Activated T-helper 1 cell treated with anti-CD3 and anti-CD28 coated beads, Interleukin-2, amount 50 U/mL, for 16 hours (primary cell): ENCODE measurements at places on chromosomes 7 and 10.

DNA sequence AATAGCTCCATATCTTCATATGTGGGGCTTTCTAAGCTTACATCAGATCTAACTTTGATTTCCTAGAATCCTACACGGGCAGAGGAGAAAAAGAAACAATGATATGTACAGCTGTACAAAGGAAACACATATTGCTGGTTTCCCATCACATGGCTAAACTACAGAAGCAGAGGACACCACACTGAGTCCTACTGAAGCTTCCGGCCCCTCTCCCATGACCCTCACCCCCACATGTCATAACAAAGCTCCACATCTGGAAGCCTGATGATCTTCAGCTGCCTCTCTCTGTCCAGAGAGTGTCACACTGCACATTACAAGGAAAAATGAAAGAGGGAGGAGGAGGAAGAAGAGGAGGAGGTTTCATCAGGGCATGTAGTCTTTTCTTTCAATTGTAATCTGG, 14.0 kb downstream of the SLC16A12 start:
- no peak for DNase-seq

- DNase-seq: no peak
These were observed 557.5 kb downstream of the DNAJB9 start for GRCh38 chr7:109127145-109127544.

- DNase-seq: no peak
These were observed 19.2 kb downstream of the ARMC10 start for GRCh38 chr7:103094102-103094501.

- DNase-seq: no peak
These were observed 149.3 kb downstream of the POU6F2 start for GRCh38 chr7:39127058-39127457.

GRCh38 chr10:71476228-71477011, 79.7 kb downstream of the CDH23 start:
- no peak for DNase-seq

GRCh38 chr7:117274951-117275350, 47.9 kb downstream of the WNT2 start:
- DNase-seq: no peak

DNA sequence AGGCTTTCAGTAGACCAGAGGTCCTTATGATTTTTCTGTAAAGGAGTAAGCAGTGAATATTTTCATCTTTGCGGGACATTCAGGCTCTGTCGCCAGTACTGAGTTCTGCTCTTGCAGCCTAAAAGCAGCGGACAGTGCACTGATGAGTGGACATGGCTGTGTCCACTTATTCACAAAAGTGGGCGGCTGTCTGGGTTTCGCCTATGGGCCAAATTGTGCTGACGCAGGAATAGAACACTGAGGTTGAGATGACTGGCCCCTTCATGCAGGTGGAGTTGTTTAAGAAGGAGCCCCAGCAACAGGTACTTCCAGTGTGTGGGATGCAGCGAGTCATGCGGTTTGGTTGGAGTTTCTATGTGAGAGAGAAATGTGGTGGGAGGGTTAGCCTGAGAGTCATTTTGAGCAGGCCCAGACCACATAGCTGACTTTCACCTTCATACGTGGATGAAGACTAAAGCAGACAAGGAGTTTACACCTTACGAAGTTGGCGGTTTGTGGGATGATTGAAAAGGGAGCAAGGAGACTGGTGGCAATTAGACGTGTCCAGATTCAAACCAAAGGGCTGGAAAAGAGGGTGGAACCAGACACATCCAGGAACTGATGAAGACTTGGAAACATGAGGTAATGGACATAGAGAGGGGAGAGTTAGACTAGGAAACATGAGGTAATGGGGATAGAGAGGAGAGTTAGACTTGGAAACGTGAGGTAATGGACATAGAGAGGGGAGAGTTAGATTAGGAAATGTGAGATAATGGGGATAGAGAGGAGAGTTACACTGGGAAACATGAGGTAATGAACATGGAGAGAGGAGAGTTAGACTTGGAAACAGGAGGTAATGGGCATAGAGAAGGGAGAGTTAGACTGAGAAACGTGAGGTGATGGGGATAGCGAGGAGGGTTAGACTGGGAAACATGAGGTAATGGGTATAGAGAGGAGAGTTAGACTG, 38.2 kb downstream of the WDR37 start:
- peak; percentile 24 for DNase-seq

- no peak for DNase-seq
These were observed 822.3 kb downstream of the PHTF2 start for GRCh38 chr7:78620920-78621319.

DNA sequence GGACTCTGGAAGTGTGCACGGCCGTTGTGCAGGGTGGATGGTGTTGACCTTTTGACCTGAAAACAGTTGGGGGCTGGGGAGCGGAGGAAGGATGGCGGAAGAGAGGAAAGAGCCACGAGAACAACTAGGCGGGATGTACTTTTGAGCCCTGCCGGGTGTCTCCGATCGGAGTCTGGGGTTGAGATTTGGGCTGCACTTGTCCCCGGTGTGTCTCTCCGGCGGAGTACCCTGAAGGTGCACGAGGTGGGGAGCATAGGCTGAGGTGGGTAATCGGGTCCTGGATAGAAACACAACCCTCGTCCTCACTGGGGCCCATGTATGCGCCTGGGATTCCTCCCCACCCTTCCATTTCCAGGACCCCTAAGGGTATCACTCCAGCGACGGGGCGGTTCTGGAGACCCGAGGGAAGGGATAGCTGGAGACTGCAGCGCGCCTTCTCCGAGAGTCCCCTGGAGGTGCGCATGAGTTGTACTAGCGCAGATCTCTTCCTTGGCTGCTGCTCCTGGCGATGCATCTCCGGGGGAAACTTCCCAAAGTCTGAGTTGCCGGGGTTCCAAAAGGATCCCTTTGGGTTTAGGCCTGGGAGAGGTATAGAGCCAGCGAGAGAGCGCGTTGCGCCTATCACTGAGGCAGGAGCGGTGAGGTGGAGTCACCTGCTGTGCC, 4.6 kb upstream of the HMX2 start:
- DNase-seq: no peak

DNA sequence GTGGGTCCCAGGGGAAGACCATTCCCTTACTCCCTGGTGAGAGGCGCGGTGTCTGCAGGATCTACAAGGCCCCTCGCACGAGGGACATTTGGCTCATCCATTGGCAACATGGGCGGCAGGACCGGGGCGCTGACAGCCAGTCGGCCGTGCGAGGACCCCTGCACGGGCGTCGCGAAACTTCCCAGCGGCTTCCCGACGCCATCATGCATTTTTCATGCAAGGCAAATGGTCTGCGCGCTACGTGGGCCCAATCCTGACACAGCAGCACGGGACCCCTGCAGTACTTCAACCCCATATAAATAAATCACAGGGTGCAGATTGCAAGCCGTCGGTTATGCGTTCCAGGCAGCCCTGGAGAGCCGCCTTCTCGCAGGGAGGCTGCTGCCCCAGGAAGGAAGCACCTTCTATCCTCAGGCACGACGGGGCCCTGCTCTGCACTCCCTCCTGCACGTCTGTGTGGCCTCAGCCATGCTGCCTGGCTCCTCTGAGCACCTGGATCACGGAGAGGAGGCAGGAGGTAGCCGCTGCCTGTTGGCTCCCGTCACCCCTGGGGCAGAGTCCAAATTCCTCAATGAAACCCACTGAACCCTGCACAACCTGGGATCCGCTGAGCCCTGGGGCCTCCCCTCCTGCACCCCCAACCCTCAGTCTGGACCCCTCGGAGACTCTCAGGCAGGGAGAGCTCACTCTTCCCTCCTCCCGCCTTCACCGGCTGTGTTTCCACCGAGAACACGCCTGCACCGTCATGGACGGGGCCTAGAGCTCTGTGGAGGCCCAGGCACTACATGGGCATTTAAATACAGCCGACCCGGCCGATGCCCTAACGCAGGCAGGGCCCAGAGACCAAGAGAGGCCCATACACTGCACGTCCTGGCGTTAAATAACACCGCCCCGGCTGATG, 90.5 kb downstream of the PDGFA start:
- DNase-seq: no peak
